ENCODE measurements at places on chromosomes 12 and 14. TPM values are rescaled to one million over a fixed set of nuclear protein-coding genes. Genes with fewer than 3 reads are reported as not detected.

Gene PTPN6
- total RNA-seq: 5.2 TPM

Gene HOXC9
- total RNA-seq: not detected

DNA sequence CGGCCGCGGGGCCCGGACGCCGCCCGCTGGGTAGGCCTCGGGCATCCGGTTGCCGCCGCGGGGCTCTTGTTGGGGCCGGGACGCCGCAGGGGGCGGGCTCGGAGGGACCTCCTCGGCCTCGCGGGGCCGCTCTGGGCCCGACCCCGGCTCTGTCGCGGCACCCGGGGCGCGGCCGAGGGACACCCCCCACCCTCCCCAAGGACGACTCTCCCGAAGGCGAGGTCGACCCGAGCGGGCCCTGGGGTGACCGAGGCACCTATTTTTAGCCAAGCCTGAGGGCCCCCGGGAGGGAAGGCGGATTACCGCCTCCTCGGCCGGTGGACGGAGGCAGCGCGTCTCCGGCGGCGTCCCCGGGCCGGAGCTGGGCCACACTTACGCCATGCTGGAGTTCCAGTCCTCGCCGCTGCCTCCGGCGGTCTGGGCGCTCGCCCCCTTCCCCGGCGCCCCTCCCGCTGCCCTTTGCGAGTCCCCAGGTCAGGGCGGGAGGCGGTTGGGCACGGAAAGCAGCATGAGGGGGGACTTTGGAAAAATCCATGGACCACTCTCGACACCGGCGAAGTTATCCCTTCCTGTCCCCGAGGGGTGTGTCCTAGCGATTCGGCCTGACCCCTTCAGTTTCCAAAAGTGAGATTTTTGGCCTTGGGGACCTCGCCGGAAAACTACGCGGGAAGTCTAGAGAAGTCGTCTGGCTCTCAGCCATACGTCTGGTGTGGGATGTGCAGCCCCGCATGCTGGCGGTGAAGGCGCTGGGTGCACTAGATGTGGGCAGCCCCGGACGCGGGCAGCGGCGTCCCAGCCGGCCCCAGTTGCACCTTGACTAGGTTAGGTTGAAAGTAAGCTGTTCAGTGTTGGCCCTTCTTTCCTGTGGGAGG lies 699 bp downstream of the KTN1 start:
- peak overlapping the region; percentile 78 for H3K4me3 ChIP-seq
- H3K36me3 ChIP-seq: no peaks in the 10 kb centered on the region
- H3K27ac ChIP-seq: peak overlapping the region; percentile 77
- DNase-seq: no peak
- no peaks in the 10 kb centered on the region for H3K27me3 ChIP-seq

DNA sequence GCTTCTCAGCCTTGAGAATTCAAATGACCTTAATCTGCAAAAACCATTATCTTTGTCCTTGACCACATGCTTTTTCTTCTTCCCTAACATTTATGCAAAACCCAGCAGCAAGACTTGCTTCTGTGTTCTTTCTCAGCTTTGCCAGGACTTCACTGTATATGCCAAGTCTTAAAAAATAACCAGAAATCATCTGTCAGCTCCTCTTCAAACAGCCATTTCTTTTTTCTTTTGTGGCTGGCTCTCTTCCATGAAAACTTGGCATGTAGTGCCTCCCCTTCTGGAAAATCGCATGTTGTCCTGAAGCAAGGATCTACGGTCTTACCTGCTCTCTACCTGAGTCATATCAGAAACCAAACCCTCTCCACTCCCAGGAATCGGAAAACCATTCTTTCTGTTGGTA lies 364.9 kb downstream of the RPS29 start:
- no peaks in the 10 kb centered on the region for H3K4me1 ChIP-seq
- no peak for DNase-seq
- H3K27ac ChIP-seq: no peak overlapping the region
- no peaks in the 10 kb centered on the region for H3K36me3 ChIP-seq
- H3K4me3 ChIP-seq: no peak overlapping the region
- no peaks in the 10 kb centered on the region for H3K27me3 ChIP-seq

- no peak overlapping the region for H3K4me3 ChIP-seq
- no peak for DNase-seq
- no peak overlapping the region for H3K27ac ChIP-seq
- H3K27me3 ChIP-seq: peaks cover 18% of the 10 kb centered on the region
These were observed 42.2 kb downstream of the PLXNC1 start for GRCh38 chr12:94190623-94191022.
